ENCODE measurements at places on chromosomes 5 and 9.

- no peak for DNase-seq
Observed at GRCh38 chr5:107541400-107541799, 129.3 kb downstream of the EFNA5 start.

GRCh38 chr5:134738963-134739661, 764 bp downstream of the CAMLG start:
- peak; percentile 41 for DNase-seq

- DNase-seq: no peak
Observed at GRCh38 chr5:759781-760362, 24.7 kb downstream of the ZDHHC11B start.

- no peak for DNase-seq
Observed at GRCh38 chr5:131389096-131389868, 125.4 kb downstream of the CDC42SE2 start.

DNA sequence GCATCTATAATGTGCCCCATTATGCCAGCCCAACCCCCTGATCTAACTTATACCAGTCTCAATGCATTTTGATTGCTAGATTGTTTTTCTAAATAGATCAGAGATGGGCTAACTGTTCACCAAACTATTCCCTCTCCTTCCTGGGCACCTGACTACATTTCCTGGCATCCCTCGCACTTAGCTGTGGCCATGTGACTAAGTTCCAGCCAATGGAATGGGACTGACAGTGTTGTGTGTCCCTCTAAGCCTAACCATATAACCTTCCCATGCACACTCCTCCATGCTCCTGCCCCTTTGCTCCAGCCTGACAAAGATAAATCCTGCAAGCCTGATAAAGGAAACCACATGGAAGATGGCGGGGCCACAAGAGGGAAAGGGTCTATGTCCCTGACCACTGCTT, 12.3 kb upstream of the IFNK start:
- no peak for DNase-seq

DNA sequence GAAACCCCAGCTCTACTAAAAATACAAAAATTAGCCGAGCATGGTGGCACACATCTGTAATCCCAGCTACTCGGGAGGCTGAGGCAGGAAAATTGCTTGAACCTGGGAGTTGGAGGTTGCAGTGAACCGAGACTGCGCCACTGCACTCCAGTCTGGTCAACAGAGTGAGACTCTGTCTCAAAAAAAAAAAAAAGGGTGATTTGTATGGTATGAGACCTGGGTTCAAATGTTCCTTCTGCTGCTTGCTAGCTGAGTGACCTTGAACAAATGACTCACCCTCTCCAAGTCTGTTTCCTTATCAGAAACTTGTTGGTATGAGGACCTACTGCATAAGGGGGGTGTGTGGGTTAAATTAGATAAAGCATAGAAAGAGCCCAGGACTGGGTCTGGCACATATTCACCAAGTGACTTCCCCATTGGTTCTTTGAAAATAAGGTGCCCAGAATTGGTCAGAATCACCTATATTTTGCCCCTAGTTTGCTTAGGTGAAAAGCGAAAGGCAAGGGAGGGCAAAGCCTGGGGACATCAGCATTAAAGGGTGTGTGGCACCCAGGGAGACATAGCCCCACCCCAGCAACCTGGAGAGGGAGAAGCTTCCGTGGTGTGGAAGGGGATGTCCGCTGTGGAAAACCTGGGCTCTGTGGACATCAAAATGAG, 9.9 kb downstream of the SLC25A25 start:
- peak; percentile 72 for DNase-seq

DNA sequence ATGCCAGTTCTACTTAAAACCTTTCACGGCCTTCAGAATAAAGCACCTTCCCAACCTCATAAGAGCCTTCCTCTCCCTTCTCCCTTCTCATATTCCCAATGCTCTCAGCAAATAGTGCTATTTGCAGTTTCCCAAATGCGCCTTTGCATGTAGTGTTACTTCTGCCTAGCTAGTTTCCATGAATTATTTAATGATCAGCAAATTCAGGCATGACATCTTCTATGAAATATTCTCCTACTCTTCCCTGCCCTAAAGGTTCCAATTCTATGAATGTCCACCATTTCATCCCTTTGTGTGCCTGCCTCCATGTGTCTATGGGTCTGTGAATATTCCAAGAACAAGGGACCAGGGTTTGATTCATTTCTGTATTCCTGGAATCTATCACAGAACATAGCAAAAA, 98.8 kb upstream of the NR5A1 start:
- no peak for DNase-seq

GRCh38 chr9:124617477-124618141, 110.4 kb upstream of the NR5A1 start:
- DNase-seq: peak; percentile 65

- DNase-seq: no peak
Observed at GRCh38 chr5:24141046-24141445, 503.7 kb downstream of the CDH10 start.

- DNase-seq: peak; percentile 23
Observed at GRCh38 chr5:112417931-112418658, 982 bp downstream of the EPB41L4A start.

DNA sequence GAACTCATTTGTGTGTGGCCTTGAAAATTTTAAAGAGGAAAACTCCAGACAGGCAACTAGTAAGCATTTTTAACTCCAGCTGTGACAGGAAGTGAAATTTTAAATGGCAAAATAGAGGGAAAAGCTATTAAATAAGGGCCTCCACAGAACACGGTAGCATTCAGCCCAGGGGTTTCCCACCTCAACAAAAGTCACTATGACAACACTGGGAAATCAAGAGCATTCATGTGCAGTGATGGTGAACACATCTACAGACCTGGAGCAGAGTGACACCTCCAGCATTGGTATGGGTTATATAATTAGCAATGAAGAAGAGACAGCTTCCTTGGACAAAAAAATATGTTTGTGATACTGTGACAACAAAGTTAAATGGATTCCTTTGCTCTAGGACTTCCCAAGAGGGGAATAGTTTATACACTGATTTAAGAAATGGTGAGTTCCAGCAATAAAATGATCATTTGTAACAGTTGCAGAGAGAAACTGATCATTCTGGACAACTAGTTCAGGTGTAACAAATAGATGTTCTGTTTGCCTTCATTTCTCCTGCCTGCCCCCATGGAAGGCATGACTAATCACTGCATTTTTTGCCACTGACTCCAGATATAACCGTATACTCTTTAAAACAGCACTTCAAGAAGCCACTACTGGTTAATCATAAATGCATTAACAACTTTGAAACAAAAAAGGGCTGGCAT, 93.3 kb upstream of the SLC44A1 start:
- peak; percentile 59 for DNase-seq

GRCh38 chr5:378976-379742, 57.6 kb downstream of the AHRR start:
- DNase-seq: peak; percentile 60

DNA sequence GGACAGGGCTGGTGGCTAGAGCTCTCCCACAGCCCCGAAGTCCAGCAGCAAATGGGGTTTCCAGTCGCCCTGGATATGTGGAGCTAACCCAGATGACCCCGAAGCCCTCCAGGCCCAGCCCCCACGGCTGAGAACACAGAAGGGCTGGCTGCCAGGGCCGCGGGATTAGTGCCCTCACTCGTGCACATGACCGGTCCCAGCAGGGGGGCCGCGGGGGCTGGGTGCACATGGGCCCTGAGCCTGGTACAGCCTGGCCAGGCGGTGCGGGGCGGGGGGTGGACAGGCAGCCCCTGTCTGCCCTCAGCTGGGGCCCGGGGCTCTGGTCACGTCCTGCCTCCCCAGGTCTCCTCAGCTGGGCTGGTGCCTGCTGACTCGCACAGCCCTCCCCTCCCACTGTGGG, 5.9 kb downstream of the SSNA1 start:
- peak; percentile 68 for DNase-seq

GRCh38 chr9:138022121-138022741, 144.6 kb downstream of the CACNA1B start:
- no peak for DNase-seq

GRCh38 chr5:132220491-132220890, 7.2 kb downstream of the P4HA2 start:
- DNase-seq: peak; percentile 23

- peak; percentile 14 for DNase-seq
Observed at GRCh38 chr9:74861773-74862474, 25.8 kb downstream of the TRPM6 start.

DNA sequence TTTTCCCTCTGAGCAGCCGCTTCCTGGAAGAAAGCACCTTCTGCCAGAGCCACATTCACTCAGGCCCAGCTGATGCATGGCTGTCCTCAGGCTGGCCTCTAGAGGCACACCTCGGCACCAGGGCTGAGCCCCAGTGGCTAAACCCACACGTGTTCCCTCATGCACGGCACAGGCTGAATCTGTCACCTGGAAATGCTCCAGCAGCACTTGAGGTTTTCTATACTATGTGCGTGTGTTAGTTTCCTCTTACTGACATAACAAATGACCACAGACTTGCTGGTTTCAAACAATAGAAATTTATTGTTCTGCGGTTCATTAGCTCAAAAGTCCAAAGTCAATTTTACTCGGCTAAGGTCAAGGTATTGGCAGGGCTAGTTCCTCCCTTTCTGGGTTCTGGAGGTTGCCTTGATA, 141.4 kb downstream of the LRRC70 start:
- peak; percentile 4 for DNase-seq

GRCh38 chr5:107502676-107503060, 168.1 kb downstream of the EFNA5 start:
- DNase-seq: no peak

- peak; percentile 45 for DNase-seq
Observed at GRCh38 chr9:99259231-99259918, 37.3 kb downstream of the SEC61B start.

GRCh38 chr5:126233256-126233655, 190.0 kb upstream of the GRAMD2B start:
- DNase-seq: peak; percentile 31

GRCh38 chr9:11618241-11618805, 1005.5 kb upstream of the PTPRD start:
- DNase-seq: no peak

- DNase-seq: no peak
Observed at GRCh38 chr5:141696431-141696830, 14.4 kb upstream of the ARAP3 start.

DNA sequence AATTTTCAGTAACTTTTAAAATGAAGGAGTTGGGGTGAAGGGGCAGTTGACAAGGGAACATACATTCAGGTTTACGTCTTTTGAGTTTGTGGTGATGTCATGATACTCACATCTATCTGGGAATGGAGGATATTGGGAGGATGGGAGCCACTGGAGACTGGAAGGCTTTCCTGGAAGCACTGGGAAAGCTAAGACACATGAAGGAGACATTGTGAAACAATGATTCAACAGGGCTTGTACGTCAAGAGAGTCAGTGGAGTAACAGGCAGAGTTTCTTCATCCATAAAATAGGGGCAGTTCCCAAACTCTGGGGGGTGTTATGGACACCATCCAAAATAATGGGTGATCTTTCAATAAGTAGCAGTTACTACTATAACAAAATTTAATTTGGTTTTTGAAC, 572.8 kb downstream of the CCDC171 start:
- peak; percentile 91 for DNase-seq

GRCh38 chr9:21710548-21711191, 91.8 kb upstream of the MTAP start:
- peak; percentile 23 for DNase-seq

- DNase-seq: no peak
Observed at GRCh38 chr5:74205767-74206578, 434.6 kb downstream of the ENC1 start.

GRCh38 chr9:18516965-18517364, 43.0 kb downstream of the ADAMTSL1 start:
- DNase-seq: no peak

- no peak for DNase-seq
Observed at GRCh38 chr9:109109967-109110328, 9.8 kb downstream of the TMEM245 start.

DNA sequence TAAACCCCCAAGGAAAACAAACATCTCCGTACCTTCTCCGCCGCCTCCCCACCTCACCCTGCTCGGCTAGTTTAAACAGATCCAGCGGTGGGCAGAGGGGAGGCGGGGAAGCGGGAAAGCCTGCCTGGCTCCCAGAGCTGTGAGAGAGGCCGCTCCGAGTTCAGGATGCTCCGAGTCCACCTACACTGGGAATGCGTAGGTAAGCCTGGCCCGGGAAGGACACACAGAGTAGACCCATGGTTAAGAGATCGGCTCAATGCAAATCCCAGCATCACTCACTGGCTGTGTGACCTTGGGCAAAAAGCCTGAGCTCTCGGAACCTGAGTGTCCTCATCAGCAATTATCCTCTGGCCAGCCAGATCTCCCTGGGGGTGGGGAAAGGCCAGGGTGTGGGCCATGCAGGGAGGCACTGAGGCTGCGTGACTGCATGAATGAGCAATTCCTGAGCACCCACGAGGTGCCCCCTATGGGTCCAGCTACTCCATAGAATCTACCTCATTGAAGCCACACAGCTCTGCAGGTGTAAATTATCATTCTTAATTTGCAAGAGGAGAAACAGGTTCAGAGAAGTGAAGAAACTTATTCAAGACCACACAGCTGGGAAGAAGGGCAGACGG, 30.5 kb upstream of the LMX1B start:
- no peak for DNase-seq

DNA sequence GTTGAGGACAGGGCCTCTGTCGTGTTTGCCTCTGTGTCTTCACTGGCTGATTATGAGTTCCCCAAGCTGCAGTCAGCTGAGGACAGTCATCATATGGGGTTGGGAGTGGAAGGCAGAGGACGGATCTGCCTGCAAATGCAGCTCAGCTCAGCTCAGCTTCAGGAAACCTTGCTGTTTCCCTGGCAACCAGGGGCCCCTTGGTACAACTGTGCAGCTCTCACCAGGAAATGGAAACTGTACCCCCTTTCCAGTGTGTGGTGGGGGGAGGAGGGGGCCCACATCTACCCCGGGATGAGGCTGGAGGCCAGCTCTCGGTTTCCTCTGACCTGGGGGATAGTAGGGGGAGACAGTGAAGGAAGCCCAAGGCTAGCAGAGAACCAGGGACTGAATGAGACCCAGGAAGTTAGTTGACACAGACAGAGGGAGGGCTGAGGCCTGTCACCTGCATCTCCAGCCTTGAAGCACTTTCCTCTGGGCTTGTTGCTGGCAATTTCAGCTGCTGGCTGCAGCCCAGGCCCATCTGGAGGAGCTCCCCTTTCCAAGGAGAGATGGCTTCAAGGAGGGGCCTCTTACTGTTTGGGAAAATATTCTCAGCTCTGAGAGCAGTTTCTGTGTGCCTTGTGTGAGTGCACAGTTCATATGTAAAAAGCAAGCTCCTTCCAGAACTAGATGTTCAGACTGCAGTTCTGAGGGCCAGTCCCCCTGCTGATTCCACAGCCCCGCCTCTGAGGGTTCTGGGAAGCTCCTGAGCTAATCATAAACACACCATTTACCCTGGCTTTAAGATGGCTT, 6.9 kb downstream of the ANXA6 start:
- DNase-seq: peak; percentile 55

- DNase-seq: peak; percentile 45
Observed at GRCh38 chr5:38650946-38651345, 94.5 kb upstream of the LIFR start.

GRCh38 chr5:56673171-56673570, 142.2 kb upstream of the MAP3K1 start:
- DNase-seq: no peak

- DNase-seq: no peak
Observed at GRCh38 chr5:159339460-159339859, 9.2 kb upstream of the IL12B start.

- no peak for DNase-seq
Observed at GRCh38 chr5:54570916-54571315, 53.4 kb downstream of the SNX18 start.

GRCh38 chr5:159128070-159128541, 28.4 kb upstream of the EBF1 start:
- no peak for DNase-seq

- DNase-seq: no peak
Observed at GRCh38 chr9:128625391-128626146, 31.1 kb downstream of the DYNC2I2 start.

Measured in amniotic epithelial cell (primary cell).